ENCODE measurements at places on chromosomes 3 and 15.

- DNase-seq: no peak
Observed at GRCh38 chr3:4416427-4416945, 50.6 kb downstream of the SUMF1 start.

DNA sequence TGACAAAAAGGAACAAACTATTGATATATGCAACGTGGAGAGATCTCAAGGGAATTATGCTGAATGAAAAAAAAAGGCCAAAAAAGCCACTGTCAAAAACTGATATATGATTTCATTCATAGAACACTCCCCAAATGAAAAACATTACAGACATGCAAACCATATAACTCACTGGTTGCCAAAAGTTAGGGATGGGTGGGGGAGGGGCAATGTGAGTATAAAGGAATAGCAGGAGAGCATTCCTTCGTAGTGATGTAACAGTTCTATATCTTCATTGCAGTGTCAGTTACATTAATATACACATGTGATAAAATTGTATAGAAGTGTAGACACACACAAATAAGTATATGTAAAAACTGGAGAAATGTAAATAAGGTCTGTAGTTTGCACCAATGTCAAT is 12.2 kb downstream of the GBE1 start:
- no peak for DNase-seq

GRCh38 chr15:99708563-99708962 is 24.7 kb downstream of the LYSMD4 start:
- no peak for DNase-seq

DNA sequence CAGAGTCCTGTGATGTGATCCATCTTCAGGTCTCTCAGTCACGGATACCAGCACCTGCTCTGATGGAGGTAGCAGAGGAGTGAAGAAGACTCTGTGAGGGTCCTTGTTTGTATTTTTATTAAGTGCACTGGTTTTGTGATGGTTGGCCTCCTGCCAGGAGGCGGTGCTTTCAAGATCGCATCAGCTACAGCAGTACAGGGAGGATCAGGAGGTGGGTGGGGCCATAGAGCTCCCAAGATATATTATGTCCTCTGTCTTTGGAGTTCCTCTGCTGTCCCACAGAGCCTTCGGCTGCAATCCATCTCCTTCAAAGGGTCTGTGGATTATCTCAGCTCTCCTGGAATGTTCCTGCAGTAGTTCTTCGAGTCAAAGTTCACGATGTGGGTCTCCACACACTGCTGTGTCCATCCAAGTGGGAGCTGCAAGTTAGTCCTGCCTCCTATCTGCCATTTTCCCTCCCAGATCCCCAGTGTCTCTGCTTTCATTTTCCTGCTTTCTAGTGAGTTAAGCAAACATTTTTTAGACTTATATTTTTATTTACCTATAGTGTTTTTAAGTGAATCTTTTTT is 54.7 kb downstream of the TM2D3 start:
- no peak for DNase-seq

- no peak for DNase-seq
Observed at GRCh38 chr15:57256939-57257338, 119.4 kb upstream of the CGNL1 start.

DNA sequence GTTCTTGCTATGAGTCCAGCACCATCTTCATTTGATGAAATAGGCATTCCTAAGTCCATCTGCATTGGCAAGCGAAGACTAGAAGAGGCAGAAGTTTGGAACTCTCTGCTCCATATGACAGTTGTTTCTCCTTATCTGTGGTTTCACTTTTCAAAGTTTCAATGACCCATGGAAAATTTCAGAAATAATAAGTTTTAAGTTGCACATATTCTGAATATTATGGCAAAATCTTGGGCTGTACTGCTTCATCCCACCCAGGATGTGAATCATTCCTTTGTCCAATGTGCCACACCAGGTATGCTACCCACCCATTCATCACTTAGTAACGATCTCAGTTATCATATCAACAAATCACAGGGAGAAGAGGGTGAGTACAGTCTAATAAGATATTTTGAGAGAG is 647.9 kb downstream of the GRM7 start:
- no peak for DNase-seq

DNA sequence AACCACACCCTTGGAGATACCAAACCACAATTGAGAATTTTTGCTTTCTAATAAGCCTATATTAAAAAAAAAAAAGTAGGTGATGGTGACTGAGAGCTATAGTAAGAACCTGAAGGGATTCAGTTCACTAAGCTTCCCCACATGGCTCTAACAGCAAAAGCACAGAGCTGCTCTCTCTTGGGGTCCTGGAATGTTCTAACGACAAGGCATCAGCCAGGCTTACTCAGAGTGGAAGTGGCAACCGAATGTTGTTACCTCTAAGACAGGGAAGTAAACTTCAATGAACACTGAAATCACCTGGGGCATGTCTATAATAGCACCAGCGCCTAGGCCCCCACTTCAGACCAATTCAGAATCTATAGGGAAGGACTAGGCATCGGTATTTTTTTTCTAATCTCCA is 397.7 kb downstream of the MAGI1 start:
- no peak for DNase-seq

DNA sequence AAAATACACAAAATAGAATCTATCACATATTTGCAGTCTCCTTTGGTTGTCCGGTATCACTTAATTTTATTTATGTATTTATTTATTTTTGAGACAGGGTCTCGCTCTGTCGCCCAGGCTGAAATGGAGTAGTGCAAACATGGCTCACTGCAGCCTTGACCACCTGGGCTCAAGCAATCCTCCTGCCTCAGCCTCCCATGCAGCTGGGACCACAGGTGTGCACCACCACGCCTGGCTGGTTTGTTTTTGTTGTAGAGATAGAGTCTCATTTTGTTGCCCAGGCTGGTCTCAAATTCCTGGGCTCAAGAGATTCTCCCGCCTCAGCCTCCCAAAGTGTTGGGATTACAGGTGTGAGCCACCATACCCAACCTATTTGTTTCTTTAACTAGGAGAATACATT is 33.9 kb downstream of the DENND4A start:
- no peak for DNase-seq

DNA sequence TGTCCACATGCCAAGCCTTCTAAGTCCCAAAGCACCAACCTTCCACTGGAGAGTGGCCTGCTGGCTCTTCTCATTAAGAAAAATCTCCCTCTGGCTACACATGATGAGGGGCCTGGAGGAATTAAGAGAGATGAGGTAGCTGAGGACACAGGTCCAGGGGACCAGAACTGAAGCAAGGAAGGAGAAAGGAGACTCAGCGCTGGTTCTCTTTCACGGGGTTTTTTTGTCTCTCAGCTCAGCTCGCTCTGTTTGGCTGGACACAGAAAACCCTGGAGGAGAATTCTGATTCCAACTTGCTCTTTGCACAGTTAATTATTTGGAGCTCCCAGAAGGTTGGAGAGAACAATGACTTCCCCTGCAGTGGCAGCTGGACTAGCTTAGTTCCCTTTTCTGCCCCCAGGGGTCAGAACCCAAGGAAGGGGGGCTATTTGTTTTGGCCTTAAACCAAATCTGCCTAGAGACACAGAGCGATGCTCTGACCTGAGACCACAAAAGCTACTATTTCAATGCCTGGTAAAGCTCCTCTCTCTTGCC is 507.6 kb downstream of the FHIT start:
- no peak for DNase-seq

- no peak for DNase-seq
Observed at GRCh38 chr3:134897391-134898141, 102.5 kb downstream of the EPHB1 start.

DNA sequence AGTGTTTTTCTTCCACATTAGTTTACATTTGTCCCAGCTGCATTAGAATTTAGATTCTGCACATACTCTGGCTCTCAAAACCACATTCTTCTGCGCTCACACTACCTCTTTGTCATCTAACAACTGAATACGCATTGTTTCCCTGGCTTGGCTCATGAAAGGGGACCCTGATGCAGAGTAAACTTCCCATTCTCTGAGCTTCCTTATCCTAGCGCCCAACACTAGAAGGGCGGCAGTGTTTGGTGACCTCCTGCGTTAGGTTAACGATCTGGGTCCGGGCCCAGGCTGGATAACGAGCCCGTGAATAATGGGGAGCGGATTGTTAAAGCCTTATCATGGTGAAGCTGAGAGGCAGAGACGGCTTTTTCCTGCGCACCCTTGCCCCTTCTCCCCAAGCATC is 63.9 kb downstream of the ETV5 start:
- DNase-seq: no peak

- peak; percentile 55 for DNase-seq
Observed at GRCh38 chr15:70240082-70240481, 142.4 kb upstream of the TLE3 start.

DNA sequence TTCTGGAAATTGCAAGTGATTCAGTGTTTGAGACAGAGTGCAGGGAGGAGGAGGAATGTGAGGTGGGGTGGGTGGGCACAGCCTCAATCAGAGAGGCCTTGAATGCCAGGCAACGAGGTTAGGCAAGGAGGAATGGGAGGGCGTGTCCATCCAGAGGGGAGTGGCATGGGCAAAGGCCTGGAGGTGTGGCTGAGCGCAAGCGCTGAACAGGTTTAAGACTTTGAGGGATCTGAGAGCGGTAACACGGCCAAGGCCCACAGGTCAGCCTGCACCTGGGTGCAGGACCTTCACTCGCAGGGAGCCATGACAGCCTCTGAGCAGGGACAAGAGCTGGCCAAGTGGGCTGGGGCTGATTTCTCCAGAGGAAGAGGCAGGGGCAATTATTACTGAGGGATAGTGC is 125.9 kb downstream of the TPRA1 start:
- no peak for DNase-seq

DNA sequence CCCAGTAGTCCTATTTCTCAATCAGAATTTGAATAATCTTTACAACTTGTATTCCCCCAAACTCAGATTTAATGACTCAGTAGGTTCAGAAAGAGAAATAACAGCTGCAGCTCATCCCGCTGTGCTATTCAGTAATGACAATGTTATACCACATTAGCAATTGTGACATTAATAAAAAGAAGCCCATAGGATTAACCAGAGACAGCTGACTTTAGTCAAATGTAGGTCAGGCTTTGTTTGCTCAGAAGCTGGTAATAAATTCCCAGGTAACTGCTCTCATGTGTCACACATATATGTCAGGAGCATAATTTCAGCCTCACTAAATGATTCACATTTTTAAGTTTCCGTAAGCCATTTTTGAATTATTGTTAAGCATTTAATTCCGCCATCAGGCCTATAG is 222.0 kb upstream of the UBE2E2 start:
- DNase-seq: no peak

DNA sequence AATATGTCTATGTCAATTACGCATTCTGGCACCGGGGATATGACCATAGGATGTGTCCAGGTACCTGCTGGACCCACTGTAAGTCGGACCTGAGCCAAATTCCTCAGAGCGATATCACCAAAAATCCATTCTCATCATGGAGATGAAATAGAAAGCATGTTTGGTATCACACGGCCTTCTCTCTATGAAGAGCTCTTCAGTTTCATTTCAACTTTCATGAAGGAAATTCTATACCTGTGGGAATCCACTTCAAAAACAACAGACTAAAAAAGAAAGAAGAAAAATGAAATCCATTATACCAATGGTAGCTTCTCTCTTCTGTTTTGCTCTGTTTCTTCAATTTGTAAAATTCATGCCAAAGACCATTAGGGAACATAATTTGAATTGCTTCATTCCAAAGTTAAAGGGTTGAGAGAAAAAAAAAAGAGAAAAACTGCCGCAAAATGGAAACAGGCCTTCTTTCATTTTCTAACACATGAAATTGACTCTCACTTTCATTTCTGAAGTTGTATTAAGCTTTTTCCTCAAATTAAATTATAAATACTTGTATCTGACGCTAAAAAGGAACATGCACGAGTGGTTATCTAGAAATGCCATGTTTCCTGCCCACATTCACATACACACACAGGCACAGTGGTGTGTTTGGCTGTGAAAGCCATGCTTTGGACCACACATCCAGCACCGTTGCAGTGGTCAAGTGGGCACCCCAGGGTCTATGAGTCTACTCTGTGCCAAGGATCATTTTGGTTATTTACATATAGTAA is 46.9 kb upstream of the DIPK2A start:
- no peak for DNase-seq
